ENCODE measurements at places on chromosomes 4 and X. TPM values are rescaled to one million over a fixed set of nuclear protein-coding genes. Genes with fewer than 3 reads are reported as not detected.

ABHD18 gene
- total RNA-seq, result 9.5 TPM

FGA gene
- total RNA-seq, result not detected

ODAM gene
- not detected for total RNA-seq

TREX2 gene
- 2.5 TPM for total RNA-seq

PAGE2 gene
- total RNA-seq, result not detected

DNA sequence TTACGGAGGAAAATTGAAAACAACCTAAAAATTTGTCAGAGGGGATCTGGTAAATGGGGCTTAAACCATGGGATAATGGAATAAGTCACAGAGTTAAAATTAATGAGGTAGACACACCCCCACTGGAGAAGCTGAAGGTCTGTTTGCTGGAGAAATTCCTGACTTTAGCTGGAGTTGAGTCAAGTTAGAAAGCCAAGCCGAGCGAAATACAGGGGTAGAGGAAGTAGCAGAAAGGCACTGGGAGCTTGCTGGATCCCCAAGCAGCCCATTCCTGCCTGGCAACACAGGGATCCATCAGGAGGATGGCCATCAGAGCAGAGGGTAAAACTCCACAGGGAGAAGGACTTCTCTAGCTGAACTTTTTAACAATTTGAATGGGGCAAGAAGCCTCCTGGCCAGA lies 163.8 kb downstream of the ATRX start:
- peaks cover 5% of the 10 kb centered on the region for H3K36me3 ChIP-seq
- H3K4me1 ChIP-seq, result peaks cover 6% of the 10 kb centered on the region
- no peaks in the 10 kb centered on the region for H3K27me3 ChIP-seq
- peak overlapping the region; percentile 1 for H3K27ac ChIP-seq
- no peak overlapping the region for H3K4me3 ChIP-seq
- no peak for DNase-seq

GRCh38 chr4:26404743-26405206 lies 84.0 kb downstream of the RBPJ start:
- no peak overlapping the region for H3K4me3 ChIP-seq
- DNase-seq, result no peak
- H3K36me3 ChIP-seq, result peaks cover 26% of the 10 kb centered on the region
- H3K4me1 ChIP-seq, result peaks cover 12% of the 10 kb centered on the region
- no peaks in the 10 kb centered on the region for H3K27me3 ChIP-seq

GRCh38 chr4:148674876-148675275 lies 232.7 kb upstream of the NR3C2 start:
- no peak overlapping the region for H3K27ac ChIP-seq
- DNase-seq, result no peak
- no peaks in the 10 kb centered on the region for H3K36me3 ChIP-seq

GRCh38 chr4:150570862-150571261 lies 11.1 kb upstream of the MAB21L2 start:
- H3K27ac ChIP-seq, result no peak overlapping the region
- no peak overlapping the region for H3K4me3 ChIP-seq
- no peak for DNase-seq
- H3K4me1 ChIP-seq, result peaks cover 35% of the 10 kb centered on the region

- H3K36me3 ChIP-seq, result no peaks in the 10 kb centered on the region
- no peak overlapping the region for H3K27ac ChIP-seq
- peak; percentile 13 for DNase-seq
- H3K4me3 ChIP-seq, result no peak overlapping the region
- no peaks in the 10 kb centered on the region for H3K27me3 ChIP-seq
- no peaks in the 10 kb centered on the region for H3K4me1 ChIP-seq
Measured at GRCh38 chrX:150224676-150225075, 138.4 kb upstream of the MAMLD1 start.

DNA sequence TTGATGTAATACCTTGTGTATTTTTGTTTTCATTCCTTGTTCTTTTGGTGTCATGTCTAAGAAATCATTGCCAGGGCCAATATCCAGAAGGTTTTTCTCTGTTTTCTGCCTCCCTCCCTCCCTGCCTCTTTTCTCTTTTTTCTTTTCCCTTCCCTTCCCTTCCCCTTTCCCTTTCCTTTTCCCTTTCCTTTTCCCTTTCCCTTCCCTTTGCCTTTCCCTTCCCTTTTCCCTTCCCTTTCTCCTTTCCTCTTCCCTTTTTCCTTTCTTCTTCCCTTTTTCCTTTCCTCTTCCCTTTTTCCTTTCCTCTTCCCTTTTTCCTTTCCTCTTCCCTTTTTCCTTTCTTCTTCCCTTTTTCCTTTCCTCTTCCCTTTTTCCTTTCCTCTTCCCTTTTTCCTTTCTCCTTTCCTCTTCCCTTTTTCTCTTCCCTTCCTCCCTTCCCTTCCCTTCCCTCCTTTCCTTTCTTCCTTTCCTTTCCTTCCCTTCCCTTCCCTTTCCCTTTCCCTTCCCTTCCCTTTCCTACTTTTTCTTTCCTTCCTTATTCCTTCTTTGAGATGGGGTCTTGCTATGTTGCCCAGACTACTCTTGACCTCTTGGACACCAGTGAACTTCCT lies 646.1 kb downstream of the RAPGEF2 start:
- no peak for DNase-seq
- H3K4me1 ChIP-seq, result no peaks in the 10 kb centered on the region
- peaks cover 23% of the 10 kb centered on the region for H3K27me3 ChIP-seq
- H3K36me3 ChIP-seq, result no peaks in the 10 kb centered on the region
- H3K27ac ChIP-seq, result no peak overlapping the region

DNA sequence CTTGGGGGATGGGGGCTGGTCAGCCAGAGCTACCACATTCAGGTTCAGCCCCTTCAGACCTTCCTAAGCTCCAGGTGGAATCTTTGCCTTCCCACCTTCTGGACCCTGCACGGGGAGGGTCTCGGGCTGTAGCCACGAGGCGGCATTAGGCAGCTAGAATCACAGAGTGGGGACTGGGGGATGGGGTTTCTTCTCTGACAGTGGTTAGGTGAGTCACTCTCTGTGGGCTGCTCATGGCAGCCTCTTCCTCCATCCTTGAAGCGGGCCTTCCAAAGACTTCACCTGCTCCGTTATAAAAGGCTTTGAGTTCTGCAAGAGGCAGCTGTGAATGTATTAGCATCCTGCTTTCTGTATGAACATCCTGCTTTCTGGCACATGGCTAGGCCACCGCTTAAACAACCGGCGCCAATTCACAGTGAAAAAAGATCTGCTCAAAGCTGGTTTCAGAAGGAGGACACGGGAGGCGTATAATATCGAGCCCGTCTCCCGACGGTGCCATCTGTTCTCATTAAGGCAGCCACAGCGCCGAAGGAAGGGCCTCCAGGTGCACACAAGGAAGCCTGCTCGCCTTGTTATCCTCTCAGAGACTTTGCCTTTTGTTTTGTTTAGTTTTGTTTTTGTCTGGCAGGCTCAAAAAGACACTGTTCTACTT lies 74.3 kb upstream of the IGFBP7 start:
- no peaks in the 10 kb centered on the region for H3K4me1 ChIP-seq
- H3K27me3 ChIP-seq, result peaks cover 3% of the 10 kb centered on the region
- no peak for DNase-seq
- H3K36me3 ChIP-seq, result no peaks in the 10 kb centered on the region

DNA sequence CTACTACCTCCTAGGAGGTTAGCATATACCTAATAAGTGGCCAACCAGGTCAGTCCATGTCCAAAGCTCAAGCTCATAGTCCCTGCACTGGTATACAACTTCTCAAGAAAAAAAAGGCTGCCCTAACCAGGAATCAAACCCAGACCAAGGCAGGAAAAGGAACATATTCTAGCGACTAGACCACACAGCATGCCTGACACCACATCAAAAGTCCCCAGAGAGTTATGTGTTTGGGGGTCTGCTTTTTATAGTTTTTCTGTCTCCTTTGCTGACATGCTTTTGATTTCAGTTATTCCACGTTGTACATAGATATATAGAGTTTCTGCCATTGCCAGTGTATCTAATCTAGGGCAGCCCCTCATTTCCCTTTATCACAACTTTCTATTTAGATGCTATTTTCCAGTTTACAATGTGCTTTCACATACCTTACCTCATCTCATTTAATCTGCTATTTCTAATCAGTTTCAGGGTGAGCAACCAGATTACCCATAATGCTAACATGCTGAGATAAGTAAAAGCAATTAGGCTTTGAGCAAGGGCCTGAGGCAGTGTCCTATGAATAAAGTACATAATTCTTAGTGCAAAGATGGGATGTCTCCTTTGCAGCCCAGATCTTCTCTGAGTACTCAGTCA lies 17.8 kb downstream of the ARHGEF6 start:
- no peak for DNase-seq
- no peaks in the 10 kb centered on the region for H3K36me3 ChIP-seq
- no peak overlapping the region for H3K27ac ChIP-seq
- no peak overlapping the region for H3K4me3 ChIP-seq
- peaks cover 11% of the 10 kb centered on the region for H3K4me1 ChIP-seq
- no peaks in the 10 kb centered on the region for H3K27me3 ChIP-seq

DNA sequence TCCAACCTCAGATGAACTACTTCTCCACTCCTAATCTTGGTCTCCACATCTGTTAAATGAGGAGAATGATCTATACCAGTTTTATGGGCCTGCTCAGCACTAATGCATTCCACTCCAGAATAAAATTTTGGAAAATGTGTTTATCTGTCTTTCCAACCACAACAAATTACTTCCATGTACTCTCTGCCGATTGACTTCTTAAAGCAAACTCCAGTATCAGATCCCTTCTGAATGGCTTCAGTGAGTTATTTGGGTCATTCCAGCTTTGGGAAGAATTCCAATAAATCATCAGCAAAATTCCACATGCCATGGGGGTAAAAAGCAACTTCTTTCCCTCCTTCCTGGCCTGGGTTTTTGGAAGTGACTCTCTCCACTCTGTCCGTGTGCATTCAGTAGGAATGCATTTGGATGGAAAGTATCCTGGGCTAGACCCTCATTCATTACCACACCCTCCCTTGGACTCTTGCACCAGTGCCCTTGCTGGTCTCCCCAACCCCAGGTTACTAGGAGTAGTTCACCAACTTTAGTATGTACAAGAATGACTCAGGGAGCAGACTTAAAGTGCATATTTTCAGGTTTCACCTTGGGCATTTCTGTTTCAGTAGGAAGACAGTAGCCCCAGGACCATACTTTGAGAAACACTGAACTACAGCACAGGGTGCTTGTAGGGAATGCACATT lies 15.4 kb upstream of the ADH6 start:
- H3K36me3 ChIP-seq, result peaks cover 2% of the 10 kb centered on the region
- H3K27ac ChIP-seq, result no peak overlapping the region
- peaks cover 4% of the 10 kb centered on the region for H3K27me3 ChIP-seq
- no peak overlapping the region for H3K4me3 ChIP-seq
- H3K4me1 ChIP-seq, result no peaks in the 10 kb centered on the region
- DNase-seq, result no peak

- DNase-seq, result no peak
- no peak overlapping the region for H3K4me3 ChIP-seq
- H3K27me3 ChIP-seq, result no peaks in the 10 kb centered on the region
- peaks cover 23% of the 10 kb centered on the region for H3K4me1 ChIP-seq
- no peak overlapping the region for H3K27ac ChIP-seq
Measured at GRCh38 chrX:130097507-130098209, 12.6 kb downstream of the ELF4 start.

GRCh38 chr4:53378171-53378482 lies 686 bp downstream of the FIP1L1 start:
- H3K27ac ChIP-seq, result peak overlapping the region; percentile 97
- H3K4me1 ChIP-seq, result peaks cover 26% of the 10 kb centered on the region
- peak overlapping the region; percentile 97 for H3K4me3 ChIP-seq

DNA sequence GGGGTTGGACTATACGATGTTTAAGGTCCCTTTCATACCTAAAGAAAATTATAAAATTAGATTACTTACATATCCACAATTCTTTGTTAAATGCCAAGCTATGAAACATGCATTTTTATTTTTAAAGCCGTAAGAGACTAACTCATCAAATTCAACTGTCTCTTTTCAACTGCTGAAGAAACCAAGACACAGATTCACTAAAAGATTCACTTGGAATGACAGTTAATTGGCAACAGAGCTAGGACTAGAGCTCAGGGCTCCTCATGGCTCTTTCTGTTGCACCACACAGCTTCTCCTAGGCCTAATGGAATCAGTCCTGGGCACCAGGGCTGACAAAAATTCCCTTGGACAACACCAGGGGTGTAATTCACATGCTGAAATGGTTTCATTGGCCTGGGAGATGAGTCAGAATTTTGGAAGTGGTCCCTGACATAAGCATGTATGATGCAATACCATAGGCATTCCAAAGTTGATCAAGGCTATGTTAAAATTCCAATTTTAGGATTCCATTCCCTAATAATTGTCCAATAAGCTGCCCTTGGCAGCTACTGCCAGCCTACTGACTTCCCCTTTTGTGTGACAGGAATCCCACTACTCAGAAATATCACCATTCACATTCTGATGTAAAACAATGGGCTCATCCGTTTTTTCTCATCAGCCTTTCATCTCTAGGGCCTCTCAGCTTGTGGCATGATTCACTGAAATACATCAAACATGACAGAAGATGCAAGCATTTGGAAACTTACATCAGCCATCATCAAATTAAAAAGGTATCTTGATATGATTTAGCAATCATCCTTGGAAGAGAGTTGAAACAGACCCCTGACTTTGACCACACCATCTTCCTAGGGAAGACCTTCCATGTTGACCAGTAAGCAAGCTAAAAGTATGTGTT lies 54.2 kb downstream of the PLAC1 start:
- H3K4me3 ChIP-seq, result no peak overlapping the region
- no peaks in the 10 kb centered on the region for H3K27me3 ChIP-seq

DNA sequence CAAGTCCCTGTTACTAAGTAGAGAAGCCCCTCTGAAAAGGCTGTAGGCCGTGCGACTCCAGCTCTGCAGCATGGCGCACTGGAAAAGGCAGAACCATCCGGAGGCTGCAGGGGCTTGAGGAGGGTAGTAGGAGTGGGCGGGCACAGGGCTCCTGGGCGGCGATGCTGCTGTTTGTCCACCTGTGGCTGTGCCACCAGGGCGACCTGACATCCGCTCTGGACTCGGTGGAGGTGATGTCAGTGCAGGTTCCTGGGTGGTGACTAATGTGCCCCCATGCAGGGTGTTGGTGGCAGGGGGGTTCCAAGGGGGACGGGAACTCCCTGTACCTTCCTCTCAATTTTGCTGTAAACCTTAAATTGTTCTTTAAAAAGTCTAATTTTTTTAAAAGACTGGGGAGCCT lies 58.3 kb downstream of the PCGF3 start:
- no peaks in the 10 kb centered on the region for H3K27me3 ChIP-seq
- no peak overlapping the region for H3K27ac ChIP-seq
- no peak overlapping the region for H3K4me3 ChIP-seq
- peaks cover 59% of the 10 kb centered on the region for H3K36me3 ChIP-seq
- DNase-seq, result no peak
- H3K4me1 ChIP-seq, result peaks cover 8% of the 10 kb centered on the region

DNA sequence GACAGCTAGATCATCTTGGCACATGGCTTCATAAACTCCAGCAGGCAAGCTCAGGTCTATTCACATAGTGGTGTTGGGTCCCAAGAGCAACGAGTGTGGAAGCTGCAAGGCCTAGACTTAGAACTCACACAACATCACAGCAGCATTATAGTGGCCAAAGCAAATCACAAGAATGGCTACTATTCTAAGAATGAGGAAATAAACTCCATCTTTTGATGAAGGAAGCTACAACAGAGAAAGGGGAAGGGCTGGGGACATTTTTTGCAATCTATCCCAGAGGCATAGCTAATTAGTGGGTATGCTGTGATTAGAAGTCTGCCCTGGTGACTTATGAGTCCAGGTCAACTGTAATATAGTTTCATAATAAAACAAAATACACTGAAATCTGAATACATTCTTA lies 42.9 kb upstream of the TAB3 start:
- H3K27me3 ChIP-seq, result no peaks in the 10 kb centered on the region
- H3K4me3 ChIP-seq, result no peak overlapping the region
- H3K27ac ChIP-seq, result no peak overlapping the region
- DNase-seq, result no peak
- no peaks in the 10 kb centered on the region for H3K4me1 ChIP-seq

- no peak overlapping the region for H3K27ac ChIP-seq
- DNase-seq, result no peak
- H3K4me3 ChIP-seq, result no peak overlapping the region
- H3K27me3 ChIP-seq, result peaks cover 2% of the 10 kb centered on the region
- no peaks in the 10 kb centered on the region for H3K36me3 ChIP-seq
Measured at GRCh38 chr4:90174621-90175023, 47.4 kb downstream of the CCSER1 start.

Data from osteocyte (in vitro differentiated cells).